NCI-H524 (cell line): ENCODE measurements at places on chromosomes 11 and 22.

DNA sequence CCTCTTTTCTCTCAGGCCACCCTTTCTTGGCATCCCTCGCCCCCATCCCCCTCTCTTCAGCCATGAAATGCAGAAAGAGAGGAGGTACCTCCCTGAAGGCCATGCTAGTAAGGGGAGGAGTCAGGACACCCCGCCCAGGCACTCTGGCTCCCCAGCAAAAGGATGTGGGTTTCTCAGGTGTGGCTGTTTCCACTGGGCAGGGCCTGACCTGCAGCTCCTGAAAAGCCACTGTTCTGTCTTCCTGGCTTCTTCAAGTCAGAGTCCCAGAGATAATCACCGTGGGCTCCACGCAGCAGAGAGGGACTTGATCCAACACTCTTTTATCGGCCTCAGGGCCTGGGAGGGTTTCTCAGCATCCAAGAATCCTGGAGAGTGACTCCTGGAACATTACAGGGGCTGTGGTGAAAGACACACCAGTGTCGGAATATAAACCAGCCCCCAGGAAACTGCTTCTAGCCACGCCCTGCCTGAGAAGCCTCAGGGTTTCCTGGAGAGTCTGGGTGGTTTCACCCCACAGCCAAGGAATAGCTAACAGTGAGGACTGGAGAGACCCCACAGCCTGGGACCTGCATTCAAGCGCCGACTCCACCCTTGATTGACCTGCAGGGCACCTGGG, 45.7 kb upstream of the TSPAN18 start:
- no peak for DNase-seq

- no peak for DNase-seq
These were observed 313.9 kb upstream of the B3GAT1 start for GRCh38 chr11:134725716-134726639.

DNA sequence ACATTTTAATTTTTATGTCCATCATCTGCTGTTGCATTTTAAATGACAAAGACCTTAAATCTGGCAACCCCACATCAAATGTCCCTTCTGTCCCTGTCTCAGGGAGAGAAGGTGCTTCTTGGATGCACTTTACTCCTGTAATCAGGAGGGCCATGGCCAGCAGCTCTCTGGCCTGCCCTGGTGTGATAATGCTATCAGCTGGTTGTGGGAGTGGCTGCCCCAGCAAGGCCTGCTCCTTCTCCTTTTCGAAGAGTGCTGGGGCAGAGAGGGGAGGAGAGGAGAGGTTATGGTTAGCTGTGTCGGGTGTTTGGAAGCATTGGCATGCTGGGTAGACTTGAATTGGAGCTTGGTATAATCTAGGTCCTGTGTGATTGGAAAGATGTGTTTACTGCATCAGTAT, 12.8 kb downstream of the TNRC6B start:
- no peak for DNase-seq

- no peak for DNase-seq
These were observed 391.8 kb upstream of the DDI1 start for GRCh38 chr11:103644676-103645075.

- no peak for DNase-seq
These were observed 46.3 kb upstream of the ANO1 start for GRCh38 chr11:70031631-70032469.

DNA sequence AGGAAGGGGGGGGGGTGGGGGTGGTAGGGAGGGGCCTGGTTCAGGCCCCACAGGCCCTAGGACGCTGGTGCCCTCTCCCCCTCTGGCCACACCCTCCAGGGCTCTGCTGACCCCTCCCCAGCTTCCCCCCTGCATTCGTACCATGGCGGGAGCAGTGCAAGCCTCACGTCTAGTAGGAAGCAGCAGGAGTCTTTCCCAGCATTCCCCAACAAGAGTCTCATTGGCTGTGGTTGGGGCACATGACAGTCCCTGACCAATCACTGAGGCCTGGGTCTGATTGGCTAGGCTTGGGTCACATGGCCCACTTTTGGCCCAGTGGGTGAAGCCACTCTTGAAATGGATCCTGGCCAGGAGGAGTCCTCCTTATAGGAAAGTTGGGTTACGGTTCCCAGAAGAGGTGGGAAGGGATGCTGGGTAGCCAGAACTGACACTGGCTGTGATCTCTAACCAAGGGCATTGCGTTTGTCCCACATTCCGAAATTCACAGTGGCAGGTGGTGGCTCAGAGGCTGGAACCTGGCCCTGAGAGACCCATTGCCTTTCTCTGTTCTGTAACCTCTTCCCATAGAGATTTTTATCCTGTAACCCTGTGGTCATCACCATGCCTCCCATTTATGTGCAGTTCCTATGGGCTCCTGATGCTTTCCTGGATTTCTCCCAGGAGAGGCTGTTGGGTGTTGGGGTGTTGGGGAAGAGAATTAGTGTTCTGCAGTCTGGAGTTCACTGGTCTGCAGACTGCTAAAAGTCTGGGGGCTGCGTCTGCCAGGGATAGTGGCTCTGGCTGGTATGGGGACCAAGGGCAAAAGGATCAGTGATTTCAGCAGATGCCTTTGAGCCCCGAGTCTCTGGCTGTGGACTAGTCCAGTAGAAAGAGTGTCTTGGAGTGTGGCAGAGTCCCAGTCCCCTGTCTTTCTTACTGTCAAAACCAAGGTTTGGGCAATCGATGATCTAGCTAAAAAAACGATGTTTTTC, 58.9 kb upstream of the MYEOV start:
- no peak for DNase-seq

DNA sequence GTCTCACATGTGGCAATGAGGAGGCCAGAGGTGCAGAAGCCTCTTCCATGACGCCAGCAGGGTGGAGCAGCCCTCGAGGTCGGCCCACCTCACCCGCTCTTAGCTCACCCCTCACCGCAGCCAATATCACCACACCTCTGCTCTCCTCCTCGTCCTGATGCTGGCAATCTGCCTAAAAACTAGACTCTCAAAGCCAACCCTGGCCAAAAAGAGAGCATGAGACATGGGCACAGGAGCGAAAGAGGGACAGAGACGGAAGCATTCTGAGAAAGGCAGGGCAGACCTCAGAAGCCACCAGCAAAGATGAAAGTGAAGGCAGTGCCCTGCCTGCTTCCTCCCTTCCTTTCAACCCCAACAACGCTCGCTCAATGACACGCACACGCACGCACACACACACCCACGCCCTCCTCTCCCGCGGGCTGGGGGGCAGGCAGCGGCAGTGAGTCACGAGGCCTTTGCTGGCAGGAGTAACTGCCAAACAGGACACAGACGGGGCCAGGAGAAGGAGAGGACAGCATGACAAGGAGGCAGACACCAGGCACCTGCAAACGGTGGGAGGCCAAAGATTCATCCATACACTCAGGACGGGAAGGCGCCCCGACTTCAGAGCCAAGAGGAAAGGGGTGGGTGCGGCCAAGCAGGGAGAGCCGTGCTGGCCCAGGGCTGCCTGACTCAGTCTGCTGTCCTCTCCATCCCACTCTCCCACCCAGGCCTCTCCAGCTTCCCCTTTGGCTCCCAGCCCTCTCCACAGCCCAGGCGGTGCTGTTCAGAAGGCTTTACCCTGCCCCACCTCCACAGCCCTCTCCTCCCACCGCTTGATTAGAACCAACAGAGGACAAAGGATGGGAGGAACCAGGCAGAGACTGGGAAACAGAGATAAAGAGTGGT, 11.4 kb downstream of the IGSF9B start:
- DNase-seq = peak; percentile 35

- DNase-seq = no peak
These were observed 81.1 kb upstream of the CHRM4 start for GRCh38 chr11:46472662-46472994.

- no peak for DNase-seq
These were observed 55.2 kb downstream of the ST3GAL4 start for GRCh38 chr11:126410649-126411048.

GRCh38 chr11:72263361-72263760, 19.4 kb upstream of the PHOX2A start:
- no peak for DNase-seq

DNA sequence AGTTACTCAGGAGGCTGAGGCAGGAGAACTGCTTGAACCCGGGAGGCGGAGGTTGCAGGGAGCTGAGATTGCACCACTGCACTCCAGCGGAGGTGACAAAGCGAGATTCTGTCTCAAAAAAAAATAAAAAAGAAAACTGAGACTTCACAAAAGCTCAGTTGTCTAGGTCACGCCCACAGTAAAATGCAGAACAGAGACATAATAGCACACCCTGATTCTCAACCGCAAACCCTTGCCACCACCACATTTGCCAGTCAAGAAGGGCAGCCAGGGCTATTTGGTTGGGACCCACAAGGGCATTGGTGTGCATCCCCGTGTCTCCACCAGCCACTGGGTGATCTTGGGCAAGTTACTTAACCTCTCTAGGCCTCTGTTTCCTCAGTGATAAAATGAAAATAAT, 25.4 kb downstream of the CREB3L1 start:
- DNase-seq = no peak

DNA sequence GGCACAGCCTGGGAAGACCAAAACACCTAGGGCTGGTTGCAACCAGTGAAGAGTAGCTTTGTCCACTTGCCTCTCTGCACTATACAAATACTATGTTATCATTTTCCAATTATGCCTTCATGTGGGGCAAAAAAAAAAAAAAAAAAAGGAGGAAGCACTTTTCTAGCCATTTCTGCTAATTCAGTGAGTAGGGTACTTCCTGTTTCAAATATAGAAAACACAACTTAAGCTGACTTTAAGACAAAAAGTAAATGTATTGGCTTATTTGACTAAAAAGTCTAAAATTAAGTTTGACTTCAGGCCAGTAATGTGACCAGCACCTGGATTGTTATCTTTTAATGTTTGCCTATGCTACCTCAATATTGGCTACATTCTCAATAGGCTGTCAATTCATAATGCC, 15.3 kb downstream of the CCDC73 start:
- DNase-seq = no peak

DNA sequence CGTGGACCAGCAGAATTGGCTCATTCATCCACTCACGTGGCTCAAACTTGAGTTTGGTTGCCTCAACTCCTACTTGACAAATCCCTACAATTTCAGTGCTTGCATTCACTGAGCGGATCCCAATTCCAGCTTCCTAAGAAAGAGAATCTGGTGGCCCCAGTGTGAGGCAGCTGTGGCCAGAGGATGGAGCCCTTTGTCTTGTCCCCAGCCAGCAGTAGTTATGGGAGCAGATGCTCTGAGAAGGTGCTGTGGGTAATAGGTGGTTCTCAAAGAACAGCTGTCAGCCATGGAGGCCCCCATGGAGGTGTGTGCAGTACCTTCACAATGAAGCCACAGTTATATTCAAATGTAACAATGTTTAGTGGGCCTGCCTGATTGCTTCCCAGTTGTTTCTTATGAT, 39.3 kb downstream of the KREMEN1 start:
- peak; percentile 28 for DNase-seq

GRCh38 chr11:75174781-75175370, 24.0 kb downstream of the SLCO2B1 start:
- DNase-seq = no peak

- no peak for DNase-seq
These were observed 150.3 kb downstream of the NECTIN1 start for GRCh38 chr11:119578521-119579191.

GRCh38 chr22:32829451-32829851, 27.9 kb downstream of the TIMP3 start:
- DNase-seq = no peak

- no peak for DNase-seq
These were observed 547.9 kb downstream of the BUD13 start for GRCh38 chr11:116224889-116225200.

DNA sequence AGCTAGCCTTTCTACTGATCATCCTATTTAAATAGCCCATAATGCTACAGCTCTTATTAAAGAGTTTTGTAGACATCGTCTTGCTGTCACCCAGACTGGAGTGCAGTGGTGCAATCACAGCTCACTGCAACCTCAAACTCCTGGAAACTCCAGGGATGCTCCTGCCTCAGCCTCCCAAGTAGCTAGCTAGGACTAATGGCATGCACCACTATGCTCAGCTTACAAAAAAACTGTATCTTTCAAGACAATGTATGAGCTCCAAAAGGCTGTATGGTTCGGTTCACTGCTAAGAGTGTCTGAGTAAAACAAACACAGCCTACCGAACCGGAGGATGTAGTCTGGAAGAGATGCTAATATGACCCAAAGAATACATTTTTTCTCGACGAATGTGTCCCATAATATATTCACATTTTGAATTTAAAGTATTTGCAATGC, 2.6 kb downstream of the TAF1D start:
- no peak for DNase-seq

DNA sequence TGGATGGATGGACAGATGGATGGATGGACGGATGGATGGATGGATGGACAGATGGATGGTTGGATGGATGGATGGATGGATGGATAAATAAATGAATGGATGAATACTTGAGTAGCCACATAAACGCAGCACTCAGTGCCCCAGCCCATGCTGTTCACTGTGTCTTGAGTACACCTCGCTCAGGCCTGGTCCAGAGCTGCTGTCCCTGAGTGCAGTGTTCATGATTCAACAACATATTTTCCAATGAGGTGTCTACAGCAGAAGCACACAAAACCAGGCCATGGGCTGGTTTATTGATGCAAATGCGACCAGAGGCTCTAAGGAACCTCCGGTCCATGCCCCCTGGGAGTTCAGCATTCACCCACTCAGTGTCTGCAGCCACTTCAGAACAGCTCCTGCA, 584.3 kb downstream of the BRD1 start:
- DNase-seq = no peak

- DNase-seq = no peak
These were observed 13.7 kb upstream of the CPT1A start for GRCh38 chr11:68855205-68855981.

DNA sequence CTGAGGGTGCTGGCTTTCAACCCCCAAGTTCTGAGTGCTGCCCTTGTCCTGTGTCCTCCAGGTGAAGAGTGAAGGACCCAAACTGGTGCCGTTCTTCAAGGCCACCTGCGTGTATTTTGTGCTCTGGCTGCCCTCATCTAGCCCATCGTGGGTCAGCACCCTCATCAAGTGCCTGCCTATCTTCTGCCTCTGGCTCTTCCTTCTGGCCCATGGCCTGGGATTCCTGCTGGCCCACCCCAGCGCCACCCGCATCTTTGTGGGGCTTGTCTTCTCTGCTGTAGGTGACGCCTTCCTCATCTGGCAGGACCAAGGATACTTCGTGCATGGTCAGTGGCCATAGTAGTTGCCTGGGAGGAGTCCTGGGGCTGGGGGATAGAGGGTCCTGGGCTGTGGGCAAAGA, 2.3 kb downstream of the TMEM86A start:
- DNase-seq = no peak

- peak; percentile 5 for DNase-seq
These were observed 97.7 kb downstream of the MPPED2 start for GRCh38 chr11:30488304-30488998.

- no peak for DNase-seq
These were observed 15.6 kb downstream of the TUB start for GRCh38 chr11:8096575-8096974.

- peak; percentile 21 for DNase-seq
These were observed 6.5 kb downstream of the GAL start for GRCh38 chr11:68690671-68691401.

GRCh38 chr11:103013421-103013820, 57.9 kb upstream of the MMP13 start:
- DNase-seq = no peak

DNA sequence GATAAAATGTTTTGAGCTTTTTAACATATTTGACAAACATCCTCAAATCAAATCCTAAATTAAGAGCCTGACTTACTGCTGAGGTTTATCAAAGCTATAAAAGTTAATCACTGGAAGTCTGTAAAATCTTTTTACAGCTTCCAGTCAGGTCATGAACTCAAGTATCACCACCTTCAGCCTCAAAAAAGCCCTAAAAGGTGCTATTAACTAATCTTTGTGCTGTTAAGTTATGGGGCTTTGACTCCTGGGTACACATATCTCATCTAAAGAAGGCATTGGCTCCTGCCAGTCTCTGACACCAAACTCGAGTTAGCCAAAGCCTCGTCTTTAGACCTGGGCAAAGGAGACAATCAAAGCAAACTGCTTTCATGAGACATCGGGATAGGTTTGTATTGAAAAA, 34.0 kb upstream of the CBX6 start:
- DNase-seq = no peak

- DNase-seq = no peak
These were observed 4.1 kb downstream of the LRRC32 start for GRCh38 chr11:76666408-76666807.
